ENCODE measurements at places on chromosomes 11 and 22.

- no peak for DNase-seq
These were observed 8.6 kb downstream of the NXPE1 start for GRCh38 chr11:114551060-114551459.

GRCh38 chr11:87019613-87020271 is 18.0 kb upstream of the TMEM135 start:
- DNase-seq: no peak

DNA sequence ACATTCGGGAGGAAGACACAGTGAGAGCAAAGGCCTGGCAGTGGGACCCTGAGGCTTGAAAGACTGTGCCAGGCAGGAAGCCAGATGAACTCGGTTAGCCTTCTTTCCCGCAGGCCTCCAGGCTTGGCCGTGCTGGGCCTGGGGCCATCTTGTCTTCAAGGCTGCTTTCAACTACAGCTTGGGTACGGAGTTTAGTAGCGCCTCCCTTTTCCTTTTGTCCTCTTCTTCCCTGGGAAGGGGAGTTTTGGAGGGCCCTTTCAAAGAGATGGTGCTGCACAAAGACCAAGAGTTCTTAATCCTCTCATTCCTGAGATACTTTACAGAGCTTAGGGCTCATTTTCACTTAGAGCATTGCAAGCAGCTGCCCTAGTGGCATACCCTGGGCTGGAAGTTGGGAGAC is 87.5 kb downstream of the TP53I11 start:
- DNase-seq: no peak

DNA sequence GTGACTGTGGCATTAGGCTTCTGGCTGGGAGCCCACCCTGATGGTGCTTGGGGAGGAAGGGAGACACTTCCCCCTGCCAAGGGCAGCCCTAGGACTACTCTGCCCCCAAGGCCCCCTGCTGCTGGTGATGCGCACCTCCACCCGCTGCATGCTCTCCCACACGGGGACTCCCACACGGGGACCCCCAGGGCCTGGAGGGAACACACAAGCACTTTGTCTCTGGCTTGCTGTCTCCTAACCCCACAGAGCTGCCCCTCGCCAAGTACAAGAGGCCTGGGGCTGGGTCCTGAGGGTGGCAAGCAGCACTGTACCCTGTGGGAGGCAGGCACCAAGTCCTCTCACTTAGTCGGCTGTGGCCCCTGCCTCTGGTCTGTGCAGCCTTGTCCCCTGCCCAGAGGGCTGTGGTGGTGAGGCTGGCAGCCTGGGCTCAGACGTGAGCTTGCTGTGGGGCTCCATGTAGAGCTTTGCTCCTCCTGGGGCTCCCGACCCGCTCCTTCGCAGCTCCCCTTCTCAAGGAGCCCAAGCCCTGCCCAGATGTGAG is 7.9 kb downstream of the LRRC75B start:
- DNase-seq: no peak

DNA sequence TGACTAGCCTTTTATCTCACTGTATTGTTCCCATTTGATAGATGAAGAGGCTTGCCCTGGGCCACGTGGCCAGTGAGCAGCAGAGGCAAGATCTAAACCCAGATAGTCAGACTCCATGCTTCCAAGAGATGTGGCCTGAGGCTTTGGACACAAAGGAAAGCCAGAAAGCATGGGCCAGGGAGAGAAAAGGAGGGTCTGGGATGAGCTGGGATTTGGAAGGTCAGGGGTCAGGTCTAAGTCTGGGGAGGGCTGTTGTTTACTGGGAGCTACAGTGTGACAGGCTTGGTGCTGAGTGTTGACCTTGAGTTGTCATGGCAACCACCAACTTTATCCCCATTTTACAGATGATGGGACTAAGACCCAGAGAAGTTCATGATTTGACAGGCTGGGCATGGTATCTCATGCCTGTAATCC is 2.1 kb downstream of the SLC35E4 start:
- DNase-seq: no peak

GRCh38 chr11:18204220-18204619 is 31.6 kb downstream of the MRGPRX4 start:
- DNase-seq: no peak

- DNase-seq: no peak
These were observed 456.3 kb downstream of the MIAT start for GRCh38 chr22:27113641-27114040.

GRCh38 chr22:27149921-27150543 is 492.6 kb downstream of the MIAT start:
- DNase-seq: no peak

DNA sequence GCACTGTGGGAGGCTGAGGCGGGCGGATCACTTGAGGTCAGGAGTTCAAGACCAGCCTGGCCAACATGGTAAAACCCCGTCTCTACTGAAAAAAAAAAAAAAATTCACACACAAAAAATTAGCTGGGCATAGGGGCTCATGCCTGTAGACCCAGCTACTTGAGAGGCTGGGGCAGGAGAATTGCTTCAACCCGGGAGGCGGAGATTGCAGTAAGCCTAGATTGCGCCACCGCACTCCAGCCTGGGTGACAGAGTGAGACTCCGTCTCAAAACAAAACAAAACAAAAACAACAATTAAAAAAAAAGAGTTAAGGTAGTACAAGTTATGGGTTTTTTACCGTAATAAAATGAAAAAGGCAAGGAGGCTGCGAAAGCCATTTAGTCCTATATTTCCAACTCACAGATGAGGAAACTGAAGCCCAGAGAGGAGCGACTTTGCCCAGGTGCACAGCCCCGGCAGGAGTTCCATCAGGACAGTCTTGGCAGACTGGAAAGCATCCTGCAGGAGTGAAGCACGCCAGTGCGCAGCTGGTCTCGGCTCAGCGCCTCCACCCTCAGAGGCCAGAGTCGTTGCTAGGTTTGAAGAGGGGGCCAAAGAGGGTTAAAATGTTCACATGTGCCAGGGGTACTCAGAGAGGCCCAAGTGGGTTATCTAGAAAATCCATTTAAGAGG is 3.8 kb upstream of the FADS3 start:
- peak; percentile 38 for DNase-seq

GRCh38 chr11:103295704-103296103 is 186.5 kb downstream of the DYNC2H1 start:
- DNase-seq: no peak

DNA sequence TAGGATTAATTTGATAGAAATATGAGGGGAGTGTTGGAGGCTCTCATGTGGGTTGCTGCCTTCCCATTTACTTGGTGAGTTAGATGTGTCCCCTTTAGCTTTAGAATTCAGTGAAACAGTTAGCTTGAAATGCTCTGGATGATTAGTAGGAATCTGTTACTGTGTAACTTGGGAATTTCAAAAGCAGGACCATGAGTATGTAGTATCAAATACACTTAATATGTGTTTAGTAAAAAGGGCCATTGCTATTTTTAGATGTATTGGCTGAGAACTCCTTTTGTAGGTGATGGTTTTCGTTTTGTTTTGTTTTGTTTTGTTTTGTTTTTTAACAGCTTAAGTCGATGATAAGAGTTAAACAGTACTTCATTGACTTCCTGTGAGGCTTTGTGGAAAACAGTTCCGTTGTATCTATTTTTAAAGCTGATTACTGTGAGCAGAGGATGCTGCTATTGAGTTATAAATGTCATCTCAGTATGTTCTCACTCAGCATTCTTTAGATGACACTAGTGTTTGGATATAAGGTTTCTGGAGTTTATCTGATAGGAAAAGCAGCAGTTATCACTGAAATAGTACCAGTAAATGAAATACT is 53.5 kb downstream of the MCAM start:
- no peak for DNase-seq

- DNase-seq: peak; percentile 2
These were observed 1068.8 kb downstream of the DLG2 start for GRCh38 chr11:84558085-84558905.

GRCh38 chr11:129853518-129854231 is 38.0 kb downstream of the TMEM45B start:
- DNase-seq: peak; percentile 95

DNA sequence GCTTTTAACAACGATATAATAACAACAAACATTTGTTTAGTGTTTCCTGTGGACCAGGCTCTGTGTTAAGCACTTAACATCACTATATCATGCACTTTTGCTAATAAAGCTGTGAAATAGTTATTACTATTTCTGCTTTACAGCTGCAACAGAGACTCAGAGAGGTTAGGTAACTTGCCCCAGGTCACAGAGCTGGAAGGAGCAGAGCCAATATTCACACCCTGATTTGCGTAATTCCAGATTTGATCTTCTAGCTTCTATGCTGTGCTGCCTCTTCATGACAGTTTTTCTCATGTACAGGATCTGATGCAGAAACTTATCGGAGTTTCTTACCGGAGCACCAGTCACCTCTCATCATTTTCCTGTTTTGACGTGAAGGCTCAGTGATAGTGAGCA is 33.6 kb upstream of the EHF start:
- no peak for DNase-seq

DNA sequence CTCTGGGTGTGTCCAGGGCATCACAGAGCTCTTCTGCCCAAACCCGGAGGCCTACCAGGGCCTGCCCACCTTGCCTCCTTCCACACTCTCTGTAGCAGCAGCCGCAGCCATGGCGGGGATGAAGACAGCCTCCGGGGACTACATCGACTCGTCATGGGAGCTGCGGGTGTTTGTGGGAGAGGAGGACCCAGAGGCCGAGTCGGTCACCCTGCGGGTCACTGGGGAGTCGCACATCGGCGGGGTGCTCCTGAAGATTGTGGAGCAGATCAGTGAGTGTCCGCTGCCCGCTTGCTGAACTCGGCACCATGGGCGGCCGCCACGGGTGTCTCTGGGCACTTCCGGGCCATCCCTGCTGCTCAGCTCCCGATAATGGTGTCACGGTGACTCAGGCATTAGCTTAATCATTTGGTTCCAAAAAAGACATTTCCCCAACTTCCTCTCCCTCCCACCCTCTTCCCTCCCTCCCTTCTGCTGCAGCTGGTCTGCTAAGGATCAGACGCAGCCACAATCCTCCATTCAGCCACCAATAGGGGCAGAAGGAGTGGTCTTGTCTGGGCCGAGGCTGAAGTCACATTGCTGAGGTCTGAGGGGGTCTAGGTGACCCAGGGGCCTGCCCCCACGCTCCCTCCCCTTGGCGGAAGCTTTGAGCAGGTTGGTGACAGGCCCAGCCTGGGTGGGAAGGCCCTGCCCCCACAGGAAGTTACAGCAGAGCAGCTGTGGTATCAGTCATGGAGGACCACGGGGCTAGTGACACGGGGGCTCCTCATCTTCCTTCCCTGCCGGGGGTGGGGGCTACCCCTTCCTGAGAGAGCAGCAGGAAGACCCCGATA is 950 bp downstream of the FERMT3 start:
- DNase-seq: no peak

DNA sequence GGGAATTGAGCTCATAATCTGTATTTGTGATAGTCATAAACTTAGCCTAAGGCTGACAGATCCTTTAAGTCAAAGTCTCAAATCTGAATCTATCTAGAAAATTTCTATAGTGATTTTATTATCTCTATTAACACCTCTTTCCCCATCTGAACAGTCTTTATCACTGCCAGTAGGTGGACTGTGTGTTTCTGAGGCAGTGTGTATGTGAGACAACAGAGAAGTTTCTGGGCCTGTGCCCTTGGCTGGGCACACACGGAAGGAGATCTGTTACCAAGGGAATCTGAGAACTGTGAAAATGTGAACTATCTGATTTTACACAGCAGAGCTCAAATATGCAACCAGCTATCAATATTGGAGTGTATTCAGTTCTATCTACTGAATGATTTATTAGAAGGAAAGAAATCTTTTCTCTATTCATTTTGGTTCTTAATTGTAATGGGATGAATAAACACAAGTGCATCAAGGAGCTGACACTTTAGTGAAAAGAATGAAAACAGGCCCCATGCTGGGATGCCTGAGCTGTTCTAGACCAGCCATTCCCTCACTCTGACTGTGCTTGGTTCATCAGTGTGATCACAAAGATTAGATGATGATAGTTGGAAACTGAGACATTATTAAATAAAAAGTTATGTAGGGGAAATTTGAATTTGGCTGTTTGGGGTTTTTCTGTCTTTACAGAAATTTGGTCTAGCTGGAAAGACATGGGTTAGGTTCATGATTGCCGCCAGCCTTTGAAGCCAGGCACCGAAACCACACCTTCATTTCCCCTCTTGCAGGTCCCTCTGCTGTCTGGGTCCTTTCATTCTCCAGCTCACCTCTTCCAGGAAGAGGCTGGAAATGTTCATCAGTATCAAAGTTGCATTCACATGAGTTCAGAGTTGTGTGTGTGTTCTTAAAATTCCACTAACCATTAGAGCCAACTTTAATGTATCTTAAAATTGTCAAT is 68.1 kb downstream of the LIF start:
- no peak for DNase-seq

DNA sequence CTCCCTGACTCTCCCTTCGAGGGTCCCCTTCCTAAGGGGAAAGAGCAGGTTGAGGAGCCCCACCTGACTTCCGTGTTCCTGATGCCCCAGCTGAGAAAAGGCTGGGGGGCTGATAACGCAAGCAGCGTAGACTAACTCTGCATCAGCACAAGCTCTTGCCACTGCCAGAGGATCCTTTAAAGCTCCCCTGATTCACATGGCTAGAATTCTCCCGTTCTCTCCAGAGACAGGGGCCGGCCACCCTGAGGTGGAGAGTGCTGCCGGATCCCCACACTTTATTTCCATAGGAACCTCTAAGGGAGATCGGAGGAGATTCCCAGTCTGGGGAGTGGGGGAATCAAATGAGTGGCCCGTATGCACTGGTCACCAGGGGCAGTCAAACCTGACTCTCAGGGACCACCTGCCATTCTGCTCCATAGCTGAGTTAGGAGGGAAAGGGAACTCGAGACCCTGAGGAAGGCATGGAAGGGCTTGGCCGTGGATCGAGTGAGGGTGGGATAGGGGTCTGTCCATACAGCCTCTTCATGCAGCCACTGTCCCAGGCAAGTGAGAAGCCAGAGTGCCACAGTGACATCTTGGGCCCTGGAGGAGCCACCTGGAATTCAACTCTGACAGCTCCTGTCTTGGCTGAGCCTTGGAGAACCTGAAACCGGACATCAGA is 1.4 kb upstream of the VSIG10L2 start:
- DNase-seq: no peak

GRCh38 chr22:42884616-42885375 is 27.7 kb upstream of the ARFGAP3 start:
- DNase-seq: no peak

DNA sequence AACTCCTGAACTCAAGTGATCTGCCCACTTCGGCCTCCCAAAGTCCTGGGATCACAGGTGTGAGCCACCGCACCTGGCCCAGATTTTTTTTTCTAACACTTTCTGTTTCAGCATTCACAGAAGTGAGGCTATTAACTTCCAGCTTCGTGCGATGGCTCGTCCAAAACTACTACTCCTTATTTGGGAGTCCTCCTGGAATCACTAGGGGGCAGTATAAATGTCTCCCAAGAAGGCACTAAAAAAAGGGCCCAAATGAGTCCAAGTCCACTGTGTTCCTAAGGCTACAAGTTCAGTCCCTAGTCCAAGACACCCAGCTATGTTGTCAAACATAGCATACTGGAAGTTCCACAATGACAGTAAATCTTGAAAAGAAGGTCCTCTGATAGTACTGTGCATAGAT is 63.2 kb upstream of the BIRC3 start:
- DNase-seq: no peak
